Glutamatergic neuron (in vitro differentiated cells): ENCODE measurements at places on chromosomes 12 and 14.

DNA sequence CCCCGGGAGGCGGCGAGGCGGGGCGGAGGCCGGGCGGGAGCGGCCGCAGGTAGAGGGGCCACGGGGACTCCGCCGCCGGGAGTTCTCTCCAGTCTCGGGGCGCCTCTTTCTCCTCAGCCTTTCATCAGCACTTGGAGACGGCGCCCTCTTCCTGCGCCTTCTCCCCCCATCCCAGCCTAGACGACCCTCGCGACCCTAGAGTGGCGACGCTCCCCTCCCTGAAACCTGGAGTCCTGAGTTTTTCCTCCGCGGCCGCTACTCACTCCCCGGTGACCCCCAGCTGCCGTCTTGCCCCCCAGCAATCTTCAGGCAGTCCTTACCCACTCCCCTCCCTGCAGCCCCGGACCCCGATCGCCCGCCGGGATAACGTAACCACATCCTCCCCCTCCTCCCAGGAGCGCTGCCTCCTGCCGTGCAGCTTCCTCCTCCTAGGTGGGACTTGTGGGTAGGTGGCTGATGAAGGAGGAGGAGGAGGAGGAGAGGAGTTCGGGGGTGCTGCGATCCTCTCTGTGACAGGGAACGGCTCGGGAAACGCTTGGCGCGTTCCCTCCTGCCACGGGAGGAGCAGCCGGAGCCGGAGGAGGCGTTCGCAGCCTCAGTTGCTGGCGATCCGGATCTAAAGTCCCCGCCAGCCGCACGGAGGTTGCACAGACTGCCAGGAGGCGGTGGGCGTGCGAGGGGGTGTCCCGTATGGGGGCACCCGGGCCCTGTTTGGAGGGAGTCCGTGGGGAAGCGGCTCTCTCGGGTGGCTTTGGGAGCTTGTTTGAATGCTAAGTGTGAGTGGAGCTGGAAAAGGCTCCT, 891 bp downstream of the PLEKHA5 start:
- DNase-seq, result peak; percentile 54

DNA sequence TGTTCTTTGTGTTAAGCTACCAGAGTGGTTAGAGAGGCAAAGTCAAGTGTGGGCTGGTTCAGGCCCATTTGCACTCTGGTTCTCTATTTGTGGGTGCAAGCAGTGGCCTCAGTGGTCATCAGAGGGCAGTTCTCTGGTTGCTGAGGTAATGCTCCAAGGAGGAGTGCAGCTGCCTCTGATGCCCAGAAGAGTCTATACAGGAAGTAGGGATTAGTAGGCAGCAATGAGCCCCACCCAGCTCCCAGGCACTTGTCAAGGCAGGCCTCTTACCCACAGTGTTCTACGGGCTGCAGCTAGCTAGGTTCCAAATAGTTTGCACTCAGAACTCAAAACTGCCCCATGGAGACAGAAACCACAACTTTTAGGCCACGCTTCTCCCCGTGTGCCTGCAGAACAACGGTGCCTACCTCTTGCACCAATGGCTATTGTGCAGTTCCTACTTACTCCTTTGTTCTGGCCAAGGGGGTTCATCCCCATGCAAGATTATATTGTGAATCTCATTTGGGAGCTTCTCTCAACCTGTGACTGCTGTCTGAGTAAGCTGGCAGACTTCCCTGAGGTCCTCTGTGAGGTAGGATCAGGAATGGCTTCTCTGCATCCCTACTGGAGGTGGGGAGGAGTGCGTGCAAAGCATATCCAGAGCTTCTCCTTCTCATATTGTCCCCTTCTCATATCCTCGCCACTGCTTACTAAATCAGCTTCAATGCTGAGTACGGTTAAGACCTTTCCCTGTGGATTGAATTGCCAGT, 410.3 kb upstream of the LMO3 start:
- DNase-seq, result no peak

GRCh38 chr12:75812271-75813018, 219.1 kb downstream of the PHLDA1 start:
- peak; percentile 14 for DNase-seq

DNA sequence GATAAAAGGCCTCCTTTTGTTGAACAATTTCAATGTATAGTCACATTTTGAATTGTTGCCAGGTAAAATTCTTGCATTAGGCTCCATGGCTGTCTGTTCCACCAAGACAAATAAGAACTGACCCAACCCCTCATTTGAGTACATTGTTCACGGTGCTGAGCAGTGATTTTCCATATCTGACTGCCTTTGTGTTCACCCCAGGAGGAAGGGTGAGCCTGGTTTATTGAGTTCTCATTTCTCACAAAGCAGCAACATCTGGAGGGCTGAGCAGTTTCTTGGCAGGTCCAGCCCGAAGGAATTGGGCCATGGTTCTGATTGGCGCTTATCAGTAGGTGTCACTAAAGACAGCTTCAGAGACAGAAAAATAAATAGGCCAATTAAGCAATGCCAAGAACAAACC, 149.1 kb downstream of the BMP4 start:
- DNase-seq, result no peak

DNA sequence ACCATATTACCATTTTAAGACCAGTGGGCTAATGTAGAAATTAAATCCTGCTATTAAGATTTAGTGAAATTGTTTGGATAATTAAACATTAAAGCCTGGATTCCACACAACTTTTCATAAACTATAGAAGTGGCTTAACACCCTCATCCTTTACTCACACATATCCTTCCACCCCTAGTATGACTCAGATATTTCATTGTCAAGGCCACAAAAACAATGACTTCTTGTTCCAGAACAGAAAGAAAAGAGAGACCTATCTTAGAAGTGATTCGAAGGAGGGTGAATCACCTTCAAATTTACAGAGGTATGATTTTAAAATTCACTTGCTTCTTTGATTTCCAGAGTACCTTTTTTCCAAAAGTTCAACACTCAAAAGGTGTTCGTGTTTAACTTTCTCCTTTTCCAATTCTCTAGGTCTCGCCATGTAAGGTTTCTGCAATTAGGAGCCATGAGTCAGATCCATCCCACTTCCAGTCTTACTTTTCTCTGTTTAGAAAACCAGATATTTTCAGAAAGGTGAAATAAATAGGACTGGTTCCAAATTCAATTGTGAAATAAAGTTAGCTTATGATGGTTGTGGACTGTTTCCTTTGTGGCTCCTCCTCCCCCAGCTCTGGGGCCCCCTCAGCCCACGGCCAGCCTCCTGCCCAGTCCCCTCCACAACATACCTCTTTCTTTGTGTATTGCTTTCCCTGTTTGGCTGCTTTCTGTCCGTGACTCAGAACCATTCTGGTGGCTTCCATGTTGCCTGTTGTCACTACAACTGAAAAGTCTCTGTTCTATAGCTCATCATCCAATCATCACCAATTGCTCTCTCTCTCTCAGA, 24.6 kb upstream of the MGP start:
- DNase-seq, result no peak

DNA sequence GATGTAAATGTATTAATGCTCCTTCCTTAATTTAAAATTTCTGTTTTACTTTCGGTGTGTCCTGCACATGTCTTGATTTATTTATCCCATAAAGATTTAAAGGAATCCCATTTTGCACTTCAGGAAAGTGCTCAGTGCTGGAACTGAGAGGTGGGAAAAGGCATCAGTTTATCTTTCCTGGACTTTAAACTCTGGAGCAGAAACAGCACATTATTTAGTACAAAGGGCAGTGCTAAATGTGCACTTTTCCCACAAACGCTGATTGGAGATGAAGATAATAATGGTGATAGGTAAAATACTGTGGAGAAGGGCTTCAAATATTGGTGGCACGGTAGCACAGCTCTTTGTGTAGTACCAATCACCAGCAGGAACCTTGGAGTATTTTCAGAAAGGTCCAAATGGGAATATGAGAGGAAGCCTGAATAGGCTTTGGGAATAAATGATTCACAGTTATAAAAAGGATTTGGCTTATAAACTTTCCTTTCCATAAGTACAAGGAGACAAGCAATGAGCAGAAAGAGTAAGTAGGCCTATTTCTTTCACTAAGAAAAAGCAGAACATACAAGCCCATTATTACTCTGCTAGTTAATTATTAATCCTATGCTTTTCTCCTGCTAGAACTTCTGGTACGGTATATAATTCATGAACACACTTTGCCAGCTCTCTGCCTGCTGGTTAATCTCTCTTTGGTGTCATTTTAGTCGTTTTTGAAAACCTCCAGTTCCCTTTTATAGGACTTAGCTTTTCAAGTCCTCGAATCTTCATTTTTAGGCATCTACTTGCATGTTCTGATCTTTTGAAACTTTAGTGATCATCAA, 58.3 kb downstream of the SLC15A5 start:
- DNase-seq, result no peak

DNA sequence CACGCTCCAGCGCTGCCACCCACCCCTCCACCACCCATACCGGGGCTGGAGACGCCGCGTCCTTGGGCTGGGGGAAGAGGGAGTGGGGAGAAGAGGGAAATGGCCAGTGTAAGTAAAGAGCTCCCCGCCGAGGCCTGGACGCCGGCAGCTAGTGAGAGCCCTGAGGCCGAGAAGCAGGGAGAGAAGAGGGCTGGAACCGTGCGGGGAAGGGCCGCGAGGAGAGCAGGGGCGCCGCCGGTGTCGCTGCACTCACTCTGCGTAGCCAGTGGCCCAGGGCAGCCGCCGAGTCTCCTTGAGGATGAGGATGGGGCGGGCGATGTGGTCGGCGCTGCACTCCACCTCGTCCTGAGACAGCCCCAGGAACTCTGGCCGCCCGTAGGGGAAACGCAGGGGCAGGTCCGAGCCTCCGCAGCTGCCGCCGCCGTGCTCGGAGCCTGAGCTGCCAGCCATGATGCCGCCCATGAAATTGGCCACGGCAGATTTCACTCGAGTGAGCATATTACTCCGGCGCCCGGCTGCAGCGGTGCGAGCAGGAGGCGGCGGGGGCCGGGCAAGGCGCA, 631 bp downstream of the PPM1H start:
- DNase-seq, result peak; percentile 68

GRCh38 chr12:67456431-67456901, 187.3 kb downstream of the CAND1 start:
- no peak for DNase-seq
